ENCODE measurements at places on chromosomes 1 and 21.

DNA sequence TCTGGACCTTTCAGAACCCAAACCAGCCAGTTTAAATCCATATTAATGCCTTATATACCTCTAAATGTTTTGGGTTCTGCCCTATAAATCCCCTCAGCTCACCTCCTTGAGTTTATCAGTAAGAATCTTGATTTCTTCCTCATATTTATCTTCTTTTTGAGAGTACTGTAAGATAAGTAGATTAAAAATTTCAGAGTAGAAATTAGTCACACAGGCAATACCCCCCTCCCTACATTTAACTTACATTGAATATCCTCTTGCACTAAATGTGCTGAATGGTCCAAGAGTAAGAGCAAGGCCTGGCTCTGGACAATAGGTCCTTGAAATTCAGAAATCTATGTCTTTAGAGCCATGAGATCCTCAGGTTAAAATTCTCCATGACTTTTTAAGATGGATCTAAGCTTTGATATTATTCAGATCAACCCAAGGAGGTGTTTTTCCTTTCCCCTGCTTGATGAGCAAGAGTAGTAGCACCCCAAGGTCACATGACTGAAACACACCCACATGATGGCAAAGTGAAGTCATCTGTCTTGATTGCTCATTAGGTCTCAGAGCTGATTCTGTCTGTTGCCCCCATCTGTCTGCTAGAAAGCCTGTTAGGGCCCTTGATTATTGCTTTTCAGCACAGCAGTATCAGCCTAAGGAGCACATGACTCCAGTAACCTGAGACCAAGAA, 15.8 kb upstream of the NUP210L start:
- DNase-seq: no peak

GRCh38 chr1:11721311-11721710, 14.6 kb upstream of the AGTRAP start:
- no peak for DNase-seq

DNA sequence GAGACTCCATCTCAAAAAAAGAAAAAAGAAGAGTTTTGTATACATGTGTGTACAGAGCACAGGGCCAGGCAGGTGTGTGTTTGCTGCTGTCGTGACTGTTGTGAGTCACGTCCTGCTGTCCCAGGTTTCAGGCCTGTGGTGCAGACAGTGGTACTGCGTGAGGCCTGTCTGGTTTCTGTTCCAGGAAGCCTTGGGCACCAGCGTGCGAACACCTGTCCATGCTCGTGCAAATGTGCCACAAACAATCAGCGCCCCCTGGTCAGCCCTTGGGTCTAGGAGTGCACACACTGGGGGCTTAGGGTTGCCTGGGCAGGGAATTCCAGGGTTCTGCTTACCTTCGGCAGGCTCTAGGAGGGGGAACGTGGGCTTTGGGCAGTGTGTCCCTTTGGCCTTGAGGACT, 16.9 kb downstream of the GPR157 start:
- no peak for DNase-seq

GRCh38 chr1:115336741-115337140, 1.3 kb downstream of the NGF start:
- no peak for DNase-seq

DNA sequence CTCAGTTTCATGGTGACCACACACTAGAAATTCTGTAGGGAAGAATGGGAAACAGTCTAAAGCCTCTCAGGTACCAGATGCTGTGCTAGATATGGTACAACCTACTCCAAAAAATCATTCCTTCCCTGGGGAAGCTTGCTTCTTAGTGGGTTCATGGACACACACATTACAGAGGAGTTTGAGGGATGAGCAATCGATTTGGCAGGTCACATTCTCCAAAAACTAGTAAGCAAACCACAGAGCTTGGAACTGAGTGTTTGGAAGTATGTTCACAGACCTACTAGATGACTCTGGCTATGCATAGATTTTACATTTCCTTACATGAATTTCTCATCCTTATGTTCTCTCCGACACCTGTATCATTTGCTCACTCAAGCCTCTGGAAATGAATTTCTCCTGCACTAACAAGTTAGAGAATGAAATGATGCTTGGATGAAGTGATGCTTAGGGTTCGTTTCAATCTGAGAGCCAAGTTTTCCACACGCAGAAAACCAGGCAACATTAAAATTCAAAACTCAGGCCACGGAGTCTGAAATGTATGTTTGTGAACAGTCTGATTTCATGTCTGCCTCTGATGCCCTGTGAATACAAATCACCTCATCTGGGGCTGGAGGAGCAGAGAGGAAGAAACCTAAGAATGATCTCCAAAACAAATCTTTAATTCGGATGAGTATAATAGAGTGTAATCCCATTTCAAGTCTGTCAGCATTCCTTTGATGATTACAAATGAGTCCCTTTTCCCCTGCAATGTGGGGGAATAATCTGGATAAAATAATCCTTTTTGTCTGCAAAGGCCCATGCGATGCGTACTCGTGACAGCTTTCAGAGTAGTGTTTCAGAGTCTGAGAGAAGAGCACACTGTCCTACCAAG, 11.0 kb downstream of the EVA1C start:
- DNase-seq: no peak

DNA sequence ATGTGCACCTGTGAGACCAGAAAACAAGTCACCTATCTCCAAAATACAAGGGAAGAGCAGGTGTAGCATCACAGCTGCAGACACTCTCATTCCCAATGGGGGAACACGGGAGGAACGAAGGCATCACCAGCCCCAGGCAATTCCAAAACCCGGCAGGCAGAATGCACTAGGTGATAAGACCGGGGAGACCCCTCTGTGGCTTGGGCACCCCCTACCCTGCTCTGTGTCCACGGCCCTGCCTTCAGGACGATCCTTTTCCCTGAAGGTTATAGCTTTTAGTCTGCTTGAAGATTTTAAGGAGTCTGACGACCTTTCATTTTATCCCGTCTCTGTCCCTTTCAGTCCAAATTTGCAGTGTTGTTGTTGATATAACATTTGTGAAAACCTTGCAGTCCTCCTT, 19.2 kb downstream of the TRPM2 start:
- no peak for DNase-seq

- no peak for DNase-seq
Observed at GRCh38 chr1:33347650-33347992, 26.7 kb upstream of the A3GALT2 start.

- no peak for DNase-seq
Observed at GRCh38 chr1:46581681-46582455, 22.2 kb downstream of the MKNK1 start.

- no peak for DNase-seq
Observed at GRCh38 chr1:235429143-235429542, 61.9 kb downstream of the TBCE start.

DNA sequence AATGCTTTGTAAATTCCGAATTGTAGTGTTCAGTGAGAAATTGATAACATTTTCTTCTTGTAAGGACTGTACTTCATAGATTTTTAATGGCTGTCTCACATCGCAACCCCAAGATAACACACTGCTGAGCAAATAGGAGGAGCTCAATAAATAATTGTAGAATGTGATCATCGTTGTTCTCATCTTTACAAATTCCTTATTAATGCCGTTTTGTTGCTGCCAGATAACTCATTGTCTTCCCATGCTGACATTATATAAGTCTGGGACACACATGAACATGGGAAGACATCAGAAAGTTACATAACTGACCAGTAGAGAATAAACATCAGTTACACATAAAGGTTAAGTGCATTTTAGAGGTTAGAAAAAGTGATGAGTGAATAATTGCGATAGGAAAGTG, 46.4 kb upstream of the TSPAN2 start:
- DNase-seq: no peak

- DNase-seq: no peak
Observed at GRCh38 chr1:109838838-109839240, 71.8 kb upstream of the CSF1 start.

GRCh38 chr1:54597455-54598030, 25.8 kb downstream of the FAM151A start:
- no peak for DNase-seq

DNA sequence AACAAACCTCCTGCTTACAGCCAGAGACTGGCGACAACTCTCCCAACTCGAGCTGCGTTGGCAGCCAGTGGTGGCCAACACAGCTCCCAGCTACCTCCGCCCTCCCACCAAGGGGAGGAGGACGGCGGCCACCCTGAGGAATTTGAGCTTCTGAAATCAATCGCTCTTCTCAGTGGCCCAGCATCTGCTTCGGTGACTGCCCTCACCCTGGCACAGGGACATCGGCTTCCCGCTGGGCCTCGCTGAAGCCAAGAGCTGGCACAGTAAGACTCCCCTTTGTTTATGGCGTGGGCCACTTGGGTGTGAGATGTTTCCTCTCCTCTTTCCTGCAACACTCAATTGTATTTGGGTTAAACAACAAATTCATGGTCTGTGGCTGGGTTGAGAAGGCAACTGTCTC, 136.2 kb downstream of the ZBTB18 start:
- DNase-seq: no peak

DNA sequence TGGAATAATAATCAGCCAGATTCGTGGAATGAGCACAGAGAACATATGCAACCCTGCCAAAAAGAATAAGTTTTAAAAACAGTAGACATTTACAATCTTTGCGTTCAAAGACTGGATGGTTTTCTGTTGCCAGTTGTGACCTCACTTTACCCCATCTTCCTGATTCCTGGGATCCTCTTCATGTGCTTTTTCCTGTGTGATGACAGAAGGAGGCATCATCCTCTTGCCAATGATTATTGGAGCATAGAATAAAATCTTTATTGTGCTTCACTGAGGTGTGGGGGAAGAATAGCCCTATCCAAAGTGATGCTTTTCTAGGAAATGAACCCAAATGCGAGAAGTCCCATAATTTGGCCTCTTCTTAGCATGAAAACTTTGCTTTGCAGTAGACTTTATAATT, 15.0 kb upstream of the BARHL2 start:
- DNase-seq: no peak

DNA sequence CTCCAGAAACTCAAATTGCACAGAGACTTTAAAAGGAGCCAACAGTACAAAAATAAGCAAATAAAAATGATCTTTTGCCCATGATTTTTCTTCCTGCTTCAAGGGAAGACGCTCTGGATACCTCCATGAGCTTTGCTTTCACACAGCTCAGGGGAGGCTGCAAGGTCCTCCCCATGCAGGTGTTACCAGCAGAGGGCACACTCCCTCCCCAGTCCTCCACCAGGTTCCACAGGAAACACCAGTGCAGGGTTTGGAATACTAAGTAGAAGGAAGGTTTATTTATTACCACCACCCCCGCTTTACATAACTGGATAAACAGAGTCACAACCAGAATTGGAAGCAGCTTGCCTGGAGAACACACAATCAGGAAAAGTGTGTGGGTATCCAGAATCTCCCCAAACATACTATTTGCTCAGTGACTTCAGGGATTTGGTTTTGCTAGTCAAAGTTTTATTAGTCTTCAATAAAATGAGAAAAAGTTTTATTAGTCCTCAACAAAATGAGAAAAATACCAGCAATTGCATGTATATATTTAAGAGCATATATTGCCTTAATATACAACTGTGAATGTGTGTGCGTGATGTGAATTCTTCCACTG, 37.3 kb downstream of the HSD3B1 start:
- DNase-seq: peak; percentile 35

GRCh38 chr1:85471558-85471957, 6.6 kb upstream of the DDAH1 start:
- no peak for DNase-seq

GRCh38 chr1:12174924-12175810, 8.4 kb downstream of the TNFRSF1B start:
- no peak for DNase-seq

DNA sequence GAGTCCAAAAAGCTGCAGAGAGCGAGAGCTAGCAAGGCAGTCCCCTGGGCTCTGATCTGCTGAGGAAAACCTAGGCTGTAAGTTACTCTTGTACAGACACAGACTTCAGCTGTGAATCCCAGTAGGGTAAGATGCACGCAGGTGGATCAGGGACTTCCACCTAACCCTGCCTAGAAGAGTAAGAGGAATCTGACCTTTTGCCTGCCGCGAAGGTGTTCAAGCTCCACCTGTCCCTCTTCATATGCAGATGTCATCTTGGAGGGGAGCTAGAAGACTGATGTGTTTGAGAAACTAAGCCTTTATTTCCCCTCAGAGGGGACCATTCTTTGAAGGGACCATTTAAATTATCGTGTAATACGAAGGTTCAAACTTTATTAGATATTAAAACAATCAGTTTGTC, 108.6 kb upstream of the USP24 start:
- no peak for DNase-seq

- no peak for DNase-seq
Observed at GRCh38 chr1:106223213-106223612, 833.3 kb upstream of the PRMT6 start.

- peak; percentile 60 for DNase-seq
Observed at GRCh38 chr21:43269440-43269839, 100.6 kb downstream of the CRYAA start.

GRCh38 chr1:220338759-220339158, 66.5 kb upstream of the RAB3GAP2 start:
- DNase-seq: no peak

GRCh38 chr1:171140401-171140800, 44.7 kb upstream of the FMO2 start:
- DNase-seq: no peak

DNA sequence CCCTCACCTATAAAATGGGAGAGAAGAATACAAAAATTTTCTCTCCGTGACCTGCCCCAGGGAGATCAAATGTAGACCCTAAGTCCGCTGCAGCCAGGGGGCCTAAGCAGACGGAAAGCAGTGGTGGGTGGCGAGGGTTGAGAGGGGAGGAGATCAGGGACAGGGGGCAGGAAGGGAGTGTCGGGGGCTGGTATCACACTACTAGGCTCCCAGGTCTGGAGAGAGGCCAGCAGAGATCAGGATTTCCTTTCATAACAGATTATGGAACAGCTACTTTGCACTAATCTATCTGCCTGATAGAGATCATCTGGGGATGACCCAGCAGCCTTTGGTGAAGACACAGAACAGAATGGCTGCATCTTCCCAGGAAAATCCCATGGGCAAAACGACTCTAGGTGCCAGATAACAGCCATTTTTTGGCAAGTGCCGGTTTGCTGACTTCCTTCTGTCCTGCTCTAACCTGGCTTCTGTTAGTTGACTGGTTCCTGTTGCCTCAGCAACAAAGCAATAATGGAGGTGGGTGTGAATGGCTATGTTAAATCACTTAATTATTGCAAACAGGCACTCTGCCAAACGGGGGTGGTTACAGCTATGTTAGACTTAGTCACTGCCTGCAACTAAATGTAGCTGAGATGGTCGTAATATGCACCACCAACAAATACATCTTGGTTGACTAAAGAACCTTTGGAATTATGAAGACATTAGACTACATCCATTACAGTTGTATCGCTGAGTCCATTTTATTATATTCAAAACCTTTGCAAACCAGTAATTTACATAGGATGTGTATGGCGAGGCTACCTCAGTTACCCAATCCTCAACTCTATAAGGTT, 30.0 kb upstream of the EPS8L3 start:
- no peak for DNase-seq

Data from NAMALWA (cell line).